Neural crest cell (in vitro differentiated cells): ENCODE measurements at places on chromosomes 5 and 9.
A peak's percentile ranks its signal among the peaks of the same experiment; 100 is the strongest.

DNA sequence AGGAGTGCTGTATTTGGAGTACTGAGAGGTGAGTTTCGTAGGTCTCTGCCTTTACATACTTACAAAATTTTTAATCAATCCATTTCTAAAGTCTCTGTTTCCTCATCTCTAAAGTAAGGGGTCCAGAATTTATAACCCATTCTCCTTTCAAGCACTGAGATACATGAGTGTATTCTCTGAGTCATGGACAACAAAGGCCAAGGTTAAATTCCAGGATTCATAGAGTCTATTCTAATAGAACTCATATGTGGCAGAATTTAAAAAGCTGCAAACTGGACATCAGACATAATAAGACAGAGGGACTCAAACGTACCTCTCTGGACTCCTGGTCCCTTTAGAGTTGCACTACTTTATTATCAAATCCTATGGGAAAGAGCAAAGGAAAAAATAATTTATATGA is 112.5 kb upstream of the SLIT3 start:
- no peak for DNase-seq

GRCh38 chr5:157342822-157343402 is 77.0 kb downstream of the CYFIP2 start:
- peak; percentile 32 for DNase-seq

DNA sequence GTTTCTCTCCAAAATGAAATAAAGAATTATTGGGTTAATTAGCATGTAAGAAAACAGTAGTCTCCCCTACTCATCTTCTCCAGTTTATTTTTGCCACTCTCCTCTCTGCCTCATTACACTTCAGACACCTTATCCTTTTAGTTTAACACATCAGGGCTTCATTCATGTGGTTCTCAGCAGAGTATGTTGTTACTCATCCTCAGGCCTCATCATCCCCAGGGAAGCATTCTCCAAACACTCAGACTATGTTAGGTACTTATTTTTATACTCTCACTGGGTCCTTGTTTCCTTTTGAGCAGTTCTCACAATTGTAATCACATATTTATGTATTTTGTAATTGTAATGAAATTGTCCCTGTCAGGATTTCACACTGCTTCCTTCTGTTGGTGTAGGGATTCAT is 470.5 kb downstream of the PDE4D start:
- no peak for DNase-seq

GRCh38 chr5:32494827-32495226 is 50.3 kb upstream of the ZFR start:
- no peak for DNase-seq

GRCh38 chr9:71506821-71507220 is 261.5 kb downstream of the CEMIP2 start:
- DNase-seq: no peak

- DNase-seq: no peak
Measured at GRCh38 chr9:114733816-114734215, 51.8 kb upstream of the TEX48 start.

DNA sequence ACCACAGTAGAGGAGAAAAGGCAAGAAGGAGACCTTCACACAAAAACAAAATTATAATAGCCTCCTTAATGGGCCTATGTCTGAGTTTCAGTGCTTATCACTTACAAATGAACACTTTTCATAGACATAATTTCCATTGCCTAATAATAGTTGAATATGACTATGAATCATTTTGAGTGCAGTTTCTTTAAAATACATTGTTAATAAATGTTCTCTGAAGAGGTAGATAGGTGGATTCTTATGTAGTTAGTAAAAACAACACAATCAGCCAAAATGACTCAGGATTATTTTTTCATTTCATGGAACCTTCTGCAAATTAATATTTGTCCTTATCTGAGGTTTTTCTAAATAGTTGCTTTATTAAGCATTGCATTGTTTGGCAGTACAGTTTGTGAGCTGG is 45.6 kb downstream of the DAPK1 start:
- DNase-seq: no peak

GRCh38 chr9:134291452-134291881 is 34.8 kb upstream of the RXRA start:
- no peak for DNase-seq

DNA sequence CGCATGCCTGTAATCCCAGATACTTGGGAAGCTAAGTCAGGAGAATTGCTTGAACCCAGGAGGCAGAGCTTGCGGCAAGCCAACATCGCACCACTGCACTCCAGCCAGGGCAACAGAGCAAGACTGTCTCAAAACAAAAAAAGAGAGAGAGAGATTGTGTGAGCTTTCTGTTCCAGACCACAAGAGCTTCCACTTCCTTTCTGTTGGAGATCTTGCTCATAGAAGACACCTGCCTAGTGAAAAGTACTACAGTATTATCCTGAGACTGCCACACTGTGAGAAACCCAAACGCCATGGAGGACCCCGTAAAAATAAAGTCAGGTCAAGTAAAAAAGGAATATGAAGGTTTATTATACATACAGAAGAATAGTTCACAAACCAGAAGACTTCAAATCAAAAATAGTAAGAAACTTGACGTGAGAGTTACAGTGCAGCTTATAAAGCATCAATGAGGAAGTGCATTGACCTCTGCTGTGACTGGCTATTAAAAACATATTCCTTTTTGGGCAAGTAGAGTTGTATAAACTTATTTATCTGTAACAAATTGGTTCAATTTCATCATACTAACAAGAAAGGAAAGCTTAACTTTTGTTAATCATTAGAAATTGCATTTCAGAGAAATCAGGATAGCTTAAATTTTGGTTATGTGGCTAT is 4.3 kb upstream of the EMB start:
- DNase-seq: no peak

- DNase-seq: no peak
Measured at GRCh38 chr5:2164586-2164985, 281.9 kb upstream of the IRX4 start.

- DNase-seq: no peak
Measured at GRCh38 chr9:7094052-7094451, 336.3 kb downstream of the KDM4C start.

GRCh38 chr5:143484601-143485000 is 81.1 kb upstream of the NR3C1 start:
- no peak for DNase-seq

DNA sequence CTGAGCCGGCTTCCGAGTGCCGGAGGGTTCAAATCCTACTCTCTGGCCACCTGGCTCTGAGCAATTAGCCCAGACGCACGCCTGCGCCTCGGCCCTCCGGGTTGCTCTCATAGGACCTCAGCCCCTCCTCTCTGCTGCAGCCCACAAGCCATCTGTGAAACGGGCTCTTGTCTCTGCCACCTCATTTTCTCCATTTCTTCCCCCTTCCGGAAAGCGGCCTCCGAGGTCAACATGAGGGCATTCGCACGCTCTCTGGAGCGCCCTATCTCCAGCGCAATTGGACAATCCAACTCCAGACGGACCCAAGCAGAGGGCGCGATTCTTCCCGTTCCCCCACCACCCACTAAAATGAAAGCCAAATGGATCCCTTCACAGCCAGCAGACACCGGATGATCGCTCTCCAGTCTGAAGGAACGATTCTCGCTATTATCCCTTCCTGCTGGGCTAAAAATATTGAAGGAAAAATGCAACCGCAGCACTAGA is 41.5 kb downstream of the VAV2 start:
- DNase-seq: peak; percentile 39

DNA sequence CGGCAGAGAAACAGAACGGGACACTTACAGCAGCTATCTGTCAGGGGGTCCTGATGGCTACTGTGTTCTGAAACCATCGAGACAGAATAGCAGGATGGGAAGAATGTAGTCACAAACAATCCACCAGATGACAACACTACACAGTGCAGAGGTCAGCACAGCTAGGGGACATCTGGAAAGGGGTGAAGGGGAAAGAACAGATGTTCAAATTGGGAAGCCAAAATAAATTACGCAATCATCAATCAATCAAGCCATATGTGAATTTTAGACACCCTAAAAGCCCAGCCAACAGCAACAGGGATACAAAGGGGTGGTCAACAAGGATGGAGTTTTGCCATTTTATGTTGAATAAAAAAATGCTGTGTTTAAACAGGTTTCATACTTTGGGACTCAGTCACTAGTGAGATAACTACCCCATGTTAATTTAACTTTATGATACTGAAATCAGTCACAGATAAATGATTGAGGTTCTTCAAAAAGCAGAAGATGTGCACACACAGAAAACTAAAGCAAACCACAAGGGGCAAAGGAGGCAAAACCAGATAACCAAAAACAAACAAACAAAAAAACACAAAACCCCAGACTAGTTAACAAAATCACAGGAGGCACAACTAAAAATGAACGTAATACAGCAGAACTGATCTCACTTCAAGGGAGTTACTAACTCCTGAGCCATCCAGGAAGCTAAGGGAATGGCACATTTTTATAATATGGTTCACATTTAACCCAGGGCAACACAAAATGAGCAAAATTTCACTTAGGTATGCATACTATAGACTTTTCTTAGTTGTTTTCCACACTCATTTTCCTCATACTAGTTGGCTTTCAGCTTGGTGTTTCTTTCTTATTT is 65.9 kb downstream of the HABP4 start:
- no peak for DNase-seq

DNA sequence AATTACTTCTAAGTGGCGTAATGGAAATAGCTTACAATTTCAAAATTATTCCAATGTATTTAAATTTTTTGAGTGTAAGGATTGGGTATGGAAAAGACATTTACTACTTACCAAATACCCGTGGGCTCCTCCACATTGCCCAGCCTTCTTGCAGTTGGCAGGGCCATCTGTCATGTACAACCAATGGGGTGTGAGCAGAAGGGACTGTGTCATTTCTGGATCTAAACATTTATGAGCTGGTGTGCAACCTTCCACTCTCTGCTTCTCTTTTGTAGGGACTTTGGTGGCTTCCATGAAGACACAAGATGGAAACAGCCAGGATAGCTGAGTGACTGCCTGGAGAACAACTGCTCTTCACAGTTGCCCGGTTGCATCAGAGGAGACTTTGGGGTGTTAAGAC is 40.8 kb downstream of the FRMD3 start:
- no peak for DNase-seq

GRCh38 chr9:137761032-137761431 is 116.5 kb upstream of the CACNA1B start:
- no peak for DNase-seq
